ENCODE measurements at places on chromosomes 5 and 9. TPM values are rescaled to one million over a fixed set of nuclear protein-coding genes. Genes with fewer than 3 reads are reported as not detected.

Gene PFN3
- not detected for total RNA-seq

Gene PCDHA6
- total RNA-seq: 2.1 TPM

Gene FBP1
- not detected for total RNA-seq

Gene IFNA13
- total RNA-seq: not detected

Gene OTP
- not detected for total RNA-seq

Gene HSPA9
- total RNA-seq: 357 TPM

Gene WNT8A
- not detected for total RNA-seq

Gene SLC6A18
- total RNA-seq: not detected

Gene ECSCR
- total RNA-seq: 1.8 TPM

Gene PCDHGB4
- total RNA-seq: 18.0 TPM

Gene HRH2
- 1.3 TPM for total RNA-seq

Gene LMX1B
- total RNA-seq: under 0.01 TPM

Gene BNC2
- total RNA-seq: 43.1 TPM

Gene GGTA1
- not detected for total RNA-seq

Gene SARDH
- total RNA-seq: 1.9 TPM

Gene CCL21
- total RNA-seq: not detected

Gene CCDC69
- 4.4 TPM for total RNA-seq

Gene PPP2CA
- total RNA-seq: 81.8 TPM

Gene SPINK7
- not detected for total RNA-seq

Gene FBLL1
- 0.65 TPM for total RNA-seq

Gene CPEB4
- 39.1 TPM for total RNA-seq

Gene STPG3
- not detected for total RNA-seq

Gene FGF10
- 1.9 TPM for total RNA-seq

Gene CACFD1
- 12.1 TPM for total RNA-seq

Gene IL17B
- total RNA-seq: not detected

Gene PDE6A
- not detected for total RNA-seq

Gene TOR1A
- 43.7 TPM for total RNA-seq

Gene F12
- 0.12 TPM for total RNA-seq

Gene TSSK1B
- total RNA-seq: 0.49 TPM

Gene SCGB3A1
- not detected for total RNA-seq

Gene PCDHGC3
- total RNA-seq: 126 TPM

Gene DMRTA1
- total RNA-seq: 0.49 TPM

Gene MAST4
- total RNA-seq: 6.3 TPM

Gene OR1Q1
- total RNA-seq: 0.36 TPM

Gene PCDHGA10
- 19.1 TPM for total RNA-seq
